ENCODE measurements at places on chromosomes 12 and 14. TPM values are rescaled to one million over a fixed set of nuclear protein-coding genes. Genes with fewer than 3 reads are reported as not detected.

- H3K27ac ChIP-seq: no peak overlapping the region
- H3K4me3 ChIP-seq: no peak overlapping the region
- no peaks in the 10 kb centered on the region for H3K4me1 ChIP-seq
- no peaks in the 10 kb centered on the region for H3K27me3 ChIP-seq
- H3K36me3 ChIP-seq: peaks cover 29% of the 10 kb centered on the region
- DNase-seq: no peak
Observed at GRCh38 chr14:71722885-71723284, 209.3 kb upstream of the RGS6 start.

The FGF23 gene
- total RNA-seq: 0.05 TPM

The OLR1 gene
- 0.52 TPM for total RNA-seq

DNA sequence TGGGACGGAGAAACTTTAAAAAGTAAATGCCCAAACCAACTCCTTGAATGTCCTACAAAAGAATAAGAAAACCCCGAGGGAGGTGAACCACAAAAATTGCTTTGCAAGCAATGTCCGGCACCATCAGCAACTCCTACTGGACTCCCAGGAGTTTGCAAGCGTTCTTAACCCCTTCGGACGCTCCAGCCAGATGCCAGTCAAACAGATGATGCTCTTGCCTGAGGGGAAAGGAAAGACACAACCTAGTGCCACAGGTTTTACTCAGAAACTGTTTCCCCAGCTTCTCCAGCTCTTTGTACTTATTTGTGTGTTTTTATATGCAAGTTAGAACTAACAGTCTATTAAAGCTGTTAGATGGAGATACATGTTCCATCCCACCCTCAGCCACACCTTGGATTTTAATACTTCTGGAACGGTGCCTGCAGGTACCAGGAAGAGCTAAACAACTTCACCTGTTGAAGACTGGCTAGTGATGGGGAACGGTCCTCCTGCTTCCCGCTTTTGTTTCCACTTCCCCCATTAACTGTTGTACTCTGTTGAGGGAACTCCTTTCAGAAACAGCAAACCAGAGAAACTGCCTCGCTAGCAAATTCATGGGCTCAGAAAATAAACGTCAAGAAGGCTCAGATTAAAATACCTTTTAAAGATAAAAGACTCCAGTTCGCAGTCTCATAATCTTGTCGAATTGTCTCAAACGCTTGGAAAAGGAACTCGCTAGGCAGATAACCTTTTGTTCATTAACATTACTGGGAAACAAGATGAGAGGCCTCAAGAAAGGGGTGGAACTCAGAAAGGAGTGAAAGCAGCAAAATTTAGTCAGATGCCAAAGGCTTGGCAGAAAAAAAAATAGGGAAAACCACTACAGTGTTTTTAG is 1.1 kb upstream of the FERMT2 start:
- no peaks in the 10 kb centered on the region for H3K36me3 ChIP-seq
- H3K27me3 ChIP-seq: peaks cover 65% of the 10 kb centered on the region
- peak overlapping the region; percentile 69 for H3K4me3 ChIP-seq
- DNase-seq: no peak

The KRT79 gene
- total RNA-seq: 1.0 TPM

The PRKD1 gene
- total RNA-seq: 2.5 TPM

The EXOC3L4 gene
- total RNA-seq: 16.0 TPM

All from thymus (tissue), 14 donors.